Neural crest cell (in vitro differentiated cells): ENCODE measurements at places on chromosomes 11 and 22. TPM values are rescaled to one million over a fixed set of nuclear protein-coding genes. Genes with fewer than 3 reads are reported as not detected.

SPDYC gene
- not detected in 2 replicates for total RNA-seq

UPB1 gene
- total RNA-seq, result 0.20 TPM in 1 of 2 replicates, not detected in the other

GRK2 gene
- total RNA-seq, result 51.3 and 55.1 TPM in 2 replicates

DNA sequence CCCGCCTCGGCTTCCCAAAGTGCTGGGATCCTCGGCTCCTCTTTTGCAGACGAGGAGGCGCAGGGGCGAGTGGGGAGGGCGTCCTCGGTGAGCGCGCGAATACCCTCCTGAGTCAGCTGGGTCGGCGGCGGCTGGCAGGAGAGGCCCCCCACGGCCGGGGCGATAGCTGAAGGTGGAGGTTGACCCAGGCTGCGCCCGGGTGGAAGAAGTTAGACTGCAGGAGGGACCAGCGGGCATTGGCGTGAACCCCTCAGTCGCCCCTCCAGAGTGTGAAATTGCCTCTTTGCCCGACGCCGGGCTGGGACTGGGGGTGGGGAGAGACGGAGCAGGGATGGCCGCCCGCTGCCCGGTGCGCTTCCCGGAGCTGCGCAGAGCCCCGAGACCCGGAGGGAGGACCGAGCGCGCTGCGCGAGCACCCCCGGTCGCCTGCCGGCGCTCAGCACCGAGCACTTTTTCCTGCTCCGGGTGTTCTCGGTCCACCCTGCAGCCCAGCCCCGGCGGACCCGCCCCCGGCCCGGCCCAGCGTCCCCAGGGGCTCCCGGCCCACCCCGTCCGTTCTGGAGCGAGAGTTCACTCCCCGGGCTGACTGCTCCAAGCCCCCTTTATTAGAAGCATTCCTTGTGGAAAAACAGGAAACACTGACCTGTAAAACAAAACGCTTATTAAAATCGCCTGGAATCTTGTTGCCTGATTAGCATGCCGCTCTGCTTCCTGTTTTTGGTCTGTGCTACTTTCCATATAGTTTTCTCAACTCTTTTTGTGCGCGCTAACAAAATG is 13.7 kb upstream of the CPT1A start:
- DNase-seq, result no peak
- peaks cover 13% of the 10 kb centered on the region for H3K4me1 ChIP-seq
- peaks cover 76% of the 10 kb centered on the region for H3K27me3 ChIP-seq
- H3K36me3 ChIP-seq, result no peaks in the 10 kb centered on the region
- H3K4me3 ChIP-seq, result peak overlapping the region; percentile 62
- no peak overlapping the region for H3K27ac ChIP-seq

GRCh38 chr11:63683133-63683991 is 2.1 kb downstream of the RTN3 start:
- peaks cover 2% of the 10 kb centered on the region for H3K27me3 ChIP-seq
- no peak for DNase-seq
- peaks cover 45% of the 10 kb centered on the region for H3K4me1 ChIP-seq
- H3K36me3 ChIP-seq, result no peaks in the 10 kb centered on the region

DNA sequence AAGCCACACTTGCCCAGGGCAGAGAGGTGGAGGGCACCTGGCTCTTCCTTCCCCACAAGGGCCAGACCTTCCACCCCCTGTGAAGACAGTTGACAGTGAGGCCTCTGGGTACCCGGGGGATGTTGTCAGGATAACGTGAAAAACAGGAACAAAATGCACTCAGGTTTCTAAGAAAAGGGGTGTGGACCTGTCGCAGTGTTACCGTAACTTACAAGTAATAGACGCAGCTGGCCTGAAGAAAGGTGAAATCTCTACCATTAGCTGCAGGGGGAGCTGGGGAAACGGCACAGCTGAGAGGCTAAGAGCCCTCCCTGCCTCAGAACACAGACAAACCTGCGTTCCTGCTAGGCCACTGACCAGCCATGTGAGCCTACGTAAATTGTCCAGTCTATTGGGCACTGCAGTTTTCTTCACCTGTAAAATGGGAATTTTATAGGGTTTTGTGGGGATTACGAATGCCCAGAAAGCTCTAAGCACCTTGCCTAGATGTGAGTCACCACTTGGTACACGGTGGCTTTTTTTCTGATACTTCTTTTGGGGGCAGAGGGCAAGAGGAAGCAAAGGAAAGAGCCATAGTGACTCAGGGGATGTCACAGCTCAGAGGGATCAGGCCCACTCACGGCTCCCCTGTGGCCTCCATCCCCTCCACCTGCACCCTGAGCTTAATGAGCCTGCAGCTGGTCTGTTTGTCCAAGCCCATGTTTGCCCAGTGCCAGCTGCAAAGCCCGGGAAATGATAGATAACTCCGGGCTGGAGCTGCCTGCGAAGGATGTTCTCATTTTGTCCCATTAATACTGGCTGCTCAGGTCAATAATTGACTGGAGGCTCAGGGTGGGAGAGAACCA is 18.4 kb upstream of the CABP7 start:
- peak overlapping the region; percentile 12 for H3K4me3 ChIP-seq
- DNase-seq, result no peak
- peaks cover 28% of the 10 kb centered on the region for H3K4me1 ChIP-seq
- no peaks in the 10 kb centered on the region for H3K36me3 ChIP-seq

GRCh38 chr11:81647374-81647773 is 1086.3 kb downstream of the FAM181B start:
- H3K4me1 ChIP-seq, result peaks cover 4% of the 10 kb centered on the region
- no peaks in the 10 kb centered on the region for H3K36me3 ChIP-seq
- peaks cover 67% of the 10 kb centered on the region for H3K27me3 ChIP-seq
- DNase-seq, result no peak

- H3K4me3 ChIP-seq, result no peak overlapping the region
- H3K27ac ChIP-seq, result no peak overlapping the region
- H3K27me3 ChIP-seq, result no peaks in the 10 kb centered on the region
- peaks cover 31% of the 10 kb centered on the region for H3K4me1 ChIP-seq
Measured at GRCh38 chr11:77409046-77409445, 64.8 kb downstream of the PAK1 start.

DNA sequence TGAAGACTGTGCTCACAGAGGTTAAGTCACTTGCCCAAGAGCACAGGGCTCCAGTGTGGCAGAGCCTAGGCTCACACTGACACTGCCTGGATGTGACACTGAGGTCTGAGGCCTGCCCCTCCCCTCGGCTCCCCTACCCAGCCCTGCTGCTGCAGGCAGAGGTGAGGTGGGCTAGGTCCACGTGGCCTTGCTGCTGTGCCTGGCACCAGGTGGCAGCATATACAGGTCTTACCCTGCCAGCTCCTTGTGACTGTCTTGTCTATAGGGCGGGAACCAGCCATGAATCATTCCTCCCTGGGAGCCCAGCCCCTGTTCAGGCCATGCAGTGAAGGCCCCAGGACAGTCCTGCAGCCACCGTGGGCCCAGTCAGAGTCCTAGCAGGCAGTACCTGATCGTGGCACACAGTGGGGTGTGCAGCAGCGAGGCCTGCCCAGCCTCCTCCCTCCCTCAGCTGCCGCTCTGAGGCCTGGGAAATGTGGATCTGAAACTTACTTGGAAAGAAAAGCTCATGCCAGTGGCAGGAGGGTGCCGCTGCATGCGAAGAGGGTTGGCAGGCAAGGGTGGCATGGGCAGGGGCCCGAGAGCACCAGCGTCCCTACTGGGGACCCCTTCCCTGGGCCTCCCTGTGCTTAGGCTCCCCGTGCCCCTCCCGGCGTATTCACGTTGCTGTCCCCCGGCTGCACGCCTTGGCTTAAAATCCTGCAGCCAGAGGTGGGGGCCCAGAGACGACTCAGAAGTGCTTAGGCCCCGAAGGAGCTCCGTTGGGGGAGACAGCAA is 1.2 kb upstream of the CERK start:
- peak overlapping the region; percentile 88 for H3K4me3 ChIP-seq
- H3K36me3 ChIP-seq, result no peaks in the 10 kb centered on the region
- no peaks in the 10 kb centered on the region for H3K27me3 ChIP-seq

GRCh38 chr11:2825889-2826678 is 59.5 kb downstream of the CDKN1C start:
- H3K4me3 ChIP-seq, result no peak overlapping the region
- DNase-seq, result no peak
- no peaks in the 10 kb centered on the region for H3K27me3 ChIP-seq
- peaks cover 34% of the 10 kb centered on the region for H3K36me3 ChIP-seq
- peaks cover 17% of the 10 kb centered on the region for H3K4me1 ChIP-seq
- H3K27ac ChIP-seq, result peak overlapping the region; percentile 73
